Inflammatory macrophage treated with lipopolysaccharide for 4 hours (primary cell): ENCODE measurements at places on chromosomes 5 and 9.

DNA sequence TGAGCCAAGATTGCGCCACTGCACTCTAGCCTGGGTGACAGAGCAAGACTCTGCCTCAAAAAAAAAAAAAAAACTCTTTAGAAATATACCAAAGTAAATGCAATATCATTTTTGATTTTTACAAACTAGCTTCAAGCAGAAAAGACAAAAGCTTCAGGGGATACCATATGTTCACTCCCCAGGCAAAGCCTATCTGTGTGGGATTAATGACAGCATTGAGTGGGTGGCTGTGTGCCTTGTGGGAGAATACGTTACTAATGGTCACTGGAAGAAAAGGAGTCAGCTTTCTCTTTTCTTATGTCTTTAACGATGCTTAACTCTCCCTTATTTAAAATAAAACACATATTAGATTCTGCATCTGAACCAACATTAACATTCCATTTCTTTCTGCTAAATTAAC, 1.9 kb downstream of the PCA3 start:
- DNase-seq, result no peak

GRCh38 chr9:25936031-25936430, 257.8 kb upstream of the TUSC1 start:
- DNase-seq, result no peak

DNA sequence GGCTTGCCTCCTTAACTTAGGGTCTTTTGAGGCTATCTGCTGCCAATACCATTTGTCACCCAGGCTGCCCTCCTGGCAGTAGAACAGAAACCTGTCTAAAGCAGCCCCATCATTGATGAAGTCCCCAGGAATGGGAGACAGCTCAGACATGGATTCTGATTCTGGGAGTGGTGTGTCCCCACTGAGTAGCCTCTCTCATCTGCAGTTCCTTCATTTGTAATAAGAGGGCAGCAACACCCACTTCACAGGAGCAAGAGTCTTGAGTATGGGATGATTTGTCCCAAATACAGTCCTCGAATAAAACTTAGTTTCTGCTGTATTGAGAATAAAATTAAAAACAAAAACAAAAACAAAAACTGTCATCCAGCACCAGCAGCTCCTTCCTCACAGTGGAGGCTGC, 167.6 kb downstream of the ASTN2 start:
- no peak for DNase-seq

DNA sequence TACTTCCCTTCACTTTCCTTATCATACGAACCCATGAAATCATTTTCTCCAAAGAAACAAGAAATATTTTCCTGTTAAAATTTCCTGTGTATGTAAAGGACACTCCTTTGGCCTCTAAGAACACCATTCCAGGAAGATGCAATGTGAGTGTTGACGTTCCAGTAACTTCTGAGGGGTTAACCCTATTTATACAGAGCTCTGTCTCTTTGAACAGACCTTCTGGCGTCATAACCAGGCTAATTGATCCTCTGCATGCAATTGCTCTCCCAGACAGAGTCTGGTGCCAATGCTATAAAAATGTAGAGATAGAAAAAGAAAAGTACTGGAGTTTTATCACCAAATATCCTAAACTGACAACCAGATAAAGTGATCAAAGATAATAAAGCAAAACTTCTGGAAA, 218.5 kb downstream of the TLE1 start:
- no peak for DNase-seq

DNA sequence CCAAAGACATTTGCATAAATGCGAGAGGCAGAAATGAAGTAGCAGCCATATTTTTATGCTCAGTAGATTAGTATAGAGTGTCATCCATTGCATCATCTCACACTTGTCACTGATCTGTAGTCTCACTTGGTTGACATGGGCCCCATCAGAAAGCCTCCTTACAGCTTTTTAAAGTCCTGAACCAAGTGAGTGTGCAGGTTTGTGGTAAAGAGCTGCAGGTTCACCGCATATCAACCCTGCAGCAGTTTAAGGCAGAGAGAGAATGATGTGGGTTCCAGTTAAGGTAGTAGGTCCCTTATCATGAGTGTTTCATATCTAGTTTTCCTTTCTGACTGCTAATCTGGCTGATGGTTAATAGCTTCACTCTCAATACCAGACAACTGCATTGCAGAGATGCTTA, 1080.3 kb downstream of the NR2F1-AS1 start:
- DNase-seq, result no peak

DNA sequence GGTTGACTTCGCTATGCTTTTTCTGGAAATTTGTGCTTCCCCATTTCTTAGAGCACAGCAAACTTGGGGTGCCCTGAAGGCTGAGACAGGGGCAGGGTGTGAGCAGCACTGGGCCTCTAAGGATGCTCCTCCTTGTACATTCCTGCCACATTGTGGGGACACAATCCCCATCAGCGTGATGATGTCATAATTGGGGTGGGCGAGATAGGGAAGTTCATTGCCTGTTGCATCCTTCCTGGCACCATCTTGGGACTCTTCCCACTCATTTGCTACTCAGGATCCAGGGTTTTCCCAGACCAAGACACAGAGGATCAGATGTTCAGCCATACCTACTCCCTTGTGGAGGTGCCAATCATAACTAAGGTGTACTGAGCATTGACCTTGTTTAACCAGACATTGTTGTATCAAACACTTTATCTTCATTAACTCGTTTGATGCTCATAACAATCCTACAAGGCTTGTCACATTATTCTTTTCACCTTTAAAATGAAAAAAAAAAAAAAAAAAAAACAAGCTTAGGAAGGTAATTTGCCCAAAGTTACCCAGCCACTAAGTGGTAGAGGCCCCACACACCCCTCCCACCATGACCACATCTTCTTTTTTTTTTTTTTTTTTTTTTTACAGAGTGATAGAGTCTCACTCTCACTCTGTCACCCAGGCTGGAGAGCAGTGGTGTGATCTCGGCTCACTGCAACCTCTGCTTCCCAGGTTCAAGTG, 87.6 kb downstream of the UGCG start:
- DNase-seq, result peak; percentile 84

DNA sequence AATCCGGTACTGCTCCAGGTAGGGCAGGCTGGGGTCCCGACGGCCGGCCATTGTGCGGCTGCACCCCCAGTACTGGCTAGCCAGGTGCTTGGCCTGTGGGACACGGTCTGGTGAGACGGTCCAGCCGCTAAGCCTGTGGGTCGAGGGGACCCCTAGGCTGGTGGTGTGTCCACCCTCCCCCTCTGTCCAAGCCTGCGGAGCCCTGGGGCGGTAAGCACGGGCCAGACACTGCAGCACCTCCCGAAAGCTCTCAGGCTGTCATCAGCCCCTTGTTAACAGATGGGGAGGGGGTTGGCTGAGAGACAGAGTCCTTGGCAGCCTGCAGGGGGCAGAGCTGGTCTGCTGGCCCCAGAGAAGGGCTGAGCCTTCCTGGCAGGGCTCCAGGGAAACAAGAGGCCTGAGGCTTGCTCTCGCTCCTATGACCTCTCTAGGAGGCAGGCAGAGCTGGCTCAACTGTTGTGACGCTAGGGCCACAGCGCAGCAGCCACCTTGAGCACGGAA, 11.8 kb upstream of the MRNIP start:
- DNase-seq, result no peak

DNA sequence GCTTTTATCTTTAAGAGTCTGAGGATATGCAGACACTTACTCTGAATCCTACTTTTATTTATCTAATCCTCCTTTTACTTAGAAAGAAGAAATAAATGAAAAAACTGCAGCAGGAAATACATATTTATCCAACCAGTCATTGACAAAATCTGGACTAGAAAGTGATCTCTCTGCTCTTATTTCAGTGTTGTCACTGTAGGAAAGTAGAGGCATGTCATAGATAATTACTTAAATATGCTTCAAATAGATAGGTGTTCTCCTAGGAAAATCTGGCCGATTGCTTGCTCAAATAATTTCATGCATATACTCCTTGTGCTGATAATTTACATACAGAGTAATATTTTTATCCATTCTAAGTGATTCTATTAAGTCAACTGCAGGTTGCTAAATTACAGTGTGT, 2001.9 kb upstream of the C9orf72 start:
- no peak for DNase-seq

DNA sequence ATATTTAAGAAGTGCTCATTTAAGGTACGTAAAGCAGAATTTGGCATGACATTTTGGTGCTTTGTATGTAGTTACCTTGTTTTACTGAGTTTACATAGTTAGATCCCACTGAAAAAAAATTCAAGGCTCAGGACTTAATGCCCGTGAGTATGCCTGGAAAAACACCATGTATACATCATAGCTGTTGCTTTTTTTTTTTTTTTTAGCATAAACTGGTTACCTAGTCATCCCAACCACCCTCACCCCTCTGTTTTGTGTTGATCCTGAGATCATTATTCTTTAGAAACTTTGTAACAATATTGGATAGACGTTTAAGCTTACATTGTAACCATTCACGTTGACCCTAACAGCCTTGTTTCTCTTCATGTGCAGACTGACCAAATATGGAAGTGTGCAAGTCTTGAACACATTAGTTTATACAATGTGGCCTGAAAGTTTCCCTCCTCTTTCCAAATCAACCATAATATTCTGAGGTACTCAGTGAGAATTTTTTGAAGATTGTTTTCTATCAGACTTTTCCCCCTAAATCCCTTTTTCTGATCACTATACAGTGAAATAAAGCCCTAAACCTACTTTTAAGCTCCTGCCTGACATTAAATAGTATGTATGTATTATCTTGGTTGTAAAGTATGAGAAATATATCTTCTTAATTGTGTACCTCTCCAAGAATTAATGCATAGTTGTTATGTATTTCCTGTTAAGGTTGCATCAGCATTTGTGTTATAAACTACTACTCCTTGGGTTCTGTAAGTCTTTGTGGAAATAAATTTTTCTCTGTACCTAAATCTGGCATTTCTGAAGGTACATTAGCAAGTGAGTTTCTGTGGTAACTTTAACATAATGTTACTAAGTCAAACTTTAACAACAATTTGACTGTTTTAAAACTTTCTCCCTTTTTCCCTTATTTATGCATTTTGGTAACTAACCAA, 4.4 kb downstream of the RABGAP1 start:
- no peak for DNase-seq

DNA sequence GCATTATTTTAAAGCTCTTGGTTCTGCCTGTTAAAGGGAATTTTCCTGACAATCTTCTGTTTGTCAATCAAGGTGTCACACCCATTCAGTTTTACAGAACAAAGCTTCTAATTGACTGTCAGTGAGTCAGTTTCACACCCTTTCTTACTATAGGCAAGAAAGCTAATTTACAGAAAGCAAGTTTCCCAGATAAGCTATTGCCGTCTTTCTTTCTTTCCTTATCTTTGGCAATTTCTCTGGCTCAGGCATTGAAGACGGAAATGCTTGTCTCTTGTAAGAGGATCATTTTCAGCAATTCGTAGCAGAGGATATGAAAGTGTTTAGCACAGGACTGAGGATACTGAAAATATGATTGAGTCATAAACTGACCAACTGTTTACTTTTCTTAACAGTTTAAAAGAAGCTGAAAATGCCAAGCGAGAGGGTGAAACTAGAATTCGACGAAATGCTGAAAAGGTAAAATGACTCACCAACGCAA, 27.0 kb downstream of the SPINK5 start:
- DNase-seq, result no peak

- no peak for DNase-seq
Measured at GRCh38 chr9:14349447-14350348, 35.8 kb upstream of the NFIB start.

GRCh38 chr9:72276429-72276828, 88.6 kb downstream of the ZFAND5 start:
- DNase-seq, result no peak

- no peak for DNase-seq
Measured at GRCh38 chr5:172860520-172861443, 26.7 kb downstream of the ERGIC1 start.

- DNase-seq, result no peak
Measured at GRCh38 chr5:8213701-8214240, 344.8 kb downstream of the MTRR start.

- no peak for DNase-seq
Measured at GRCh38 chr9:134531220-134531970, 110.2 kb upstream of the COL5A1 start.

GRCh38 chr9:114291886-114292590, 30.9 kb upstream of the ORM1 start:
- no peak for DNase-seq

DNA sequence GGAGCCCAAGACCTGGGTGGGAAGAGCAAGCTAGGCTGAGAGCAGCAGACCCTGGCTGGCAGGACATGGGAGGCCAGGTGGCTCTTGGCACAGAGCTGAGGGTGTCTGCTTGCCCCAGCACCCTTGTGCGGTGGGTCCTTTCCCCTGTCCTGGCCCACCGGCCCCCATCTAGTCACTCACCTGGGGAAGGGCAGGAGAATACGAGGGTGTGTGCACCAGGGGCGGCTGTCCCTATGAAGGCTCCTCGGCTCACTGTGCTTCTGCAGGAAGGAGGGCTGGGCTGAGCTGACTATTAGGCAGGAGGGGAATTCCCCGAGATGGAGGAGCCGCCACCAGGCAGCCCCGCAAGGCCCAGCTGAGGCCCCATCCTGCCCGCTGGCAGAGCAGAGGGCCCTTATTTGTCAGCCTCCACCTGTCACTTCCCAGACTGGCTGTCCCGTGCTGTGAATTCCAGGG, 6.1 kb upstream of the TNIP1 start:
- peak; percentile 85 for DNase-seq
